ENCODE measurements at places on chromosomes 2 and 18.

DNA sequence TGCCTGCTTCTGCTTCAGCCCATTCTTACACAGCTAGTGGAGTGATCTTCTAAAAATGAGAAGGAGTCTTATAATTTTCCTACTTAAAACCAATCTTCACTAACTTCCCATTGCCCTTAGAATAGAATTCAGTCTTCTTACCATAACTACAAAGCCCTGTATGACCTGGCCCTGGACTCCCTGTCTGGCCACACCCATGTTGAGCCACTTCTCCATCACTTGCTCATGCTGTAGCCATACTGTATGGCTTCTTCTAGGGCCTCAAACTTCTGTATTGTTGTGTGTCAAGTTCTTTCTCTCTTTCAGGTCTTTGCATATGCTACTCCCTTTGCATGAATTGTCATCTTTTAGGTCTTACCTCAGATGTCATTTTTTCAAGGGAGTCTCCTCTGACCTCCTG lies 11.2 kb downstream of the DGUOK start:
- DNase-seq, result no peak

DNA sequence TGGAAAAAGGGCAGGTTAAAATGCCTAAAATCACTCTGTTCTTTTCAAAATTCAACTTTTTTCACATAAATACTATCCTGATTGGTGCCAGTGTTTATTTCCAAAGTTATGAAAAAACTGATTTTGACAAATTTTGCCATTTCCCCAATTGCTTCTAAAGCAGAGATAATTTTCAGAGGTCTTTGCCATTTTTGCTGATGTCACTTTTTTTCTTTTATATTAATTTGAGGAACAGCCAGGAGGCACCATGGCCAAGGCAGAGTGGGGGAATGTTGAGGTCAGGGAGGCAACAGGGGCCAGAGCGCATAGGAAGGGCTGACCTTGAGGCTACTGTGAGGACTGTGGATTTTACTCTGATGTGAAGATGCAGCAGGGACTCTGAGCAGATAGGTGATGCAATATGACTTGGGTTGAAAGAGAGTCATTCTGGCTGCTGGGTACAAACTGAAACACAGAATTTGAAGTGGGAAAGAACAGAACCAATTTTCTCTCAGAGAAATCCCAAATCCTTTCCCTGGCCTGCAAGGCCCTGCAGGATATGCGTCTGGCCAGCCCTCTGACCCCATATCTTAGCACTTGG lies 75.1 kb upstream of the LDAH start:
- no peak for DNase-seq

DNA sequence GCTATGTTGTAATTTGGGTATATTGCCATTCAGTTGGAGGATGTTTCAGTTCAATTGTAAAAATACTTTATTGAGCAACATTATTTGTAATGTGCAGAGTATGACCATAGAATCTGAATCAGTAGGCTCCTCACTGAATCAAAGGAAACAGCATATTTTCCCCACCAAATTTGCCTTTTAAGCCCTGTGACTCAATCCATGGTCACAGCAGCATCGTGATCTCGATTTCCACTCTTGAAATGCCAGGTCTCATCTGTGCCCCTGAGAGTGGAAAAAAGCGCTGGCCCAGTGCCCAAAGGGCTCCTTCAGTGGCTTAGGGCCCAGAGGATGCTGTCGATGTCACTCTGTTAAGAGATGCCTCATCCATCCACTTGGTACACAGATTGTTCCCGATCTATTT lies 57.5 kb downstream of the FHOD3 start:
- DNase-seq, result no peak

GRCh38 chr2:230439590-230439989 lies 23.6 kb downstream of the SP100 start:
- DNase-seq, result no peak

GRCh38 chr2:232569541-232569940 lies 19.1 kb downstream of the EIF4E2 start:
- no peak for DNase-seq

DNA sequence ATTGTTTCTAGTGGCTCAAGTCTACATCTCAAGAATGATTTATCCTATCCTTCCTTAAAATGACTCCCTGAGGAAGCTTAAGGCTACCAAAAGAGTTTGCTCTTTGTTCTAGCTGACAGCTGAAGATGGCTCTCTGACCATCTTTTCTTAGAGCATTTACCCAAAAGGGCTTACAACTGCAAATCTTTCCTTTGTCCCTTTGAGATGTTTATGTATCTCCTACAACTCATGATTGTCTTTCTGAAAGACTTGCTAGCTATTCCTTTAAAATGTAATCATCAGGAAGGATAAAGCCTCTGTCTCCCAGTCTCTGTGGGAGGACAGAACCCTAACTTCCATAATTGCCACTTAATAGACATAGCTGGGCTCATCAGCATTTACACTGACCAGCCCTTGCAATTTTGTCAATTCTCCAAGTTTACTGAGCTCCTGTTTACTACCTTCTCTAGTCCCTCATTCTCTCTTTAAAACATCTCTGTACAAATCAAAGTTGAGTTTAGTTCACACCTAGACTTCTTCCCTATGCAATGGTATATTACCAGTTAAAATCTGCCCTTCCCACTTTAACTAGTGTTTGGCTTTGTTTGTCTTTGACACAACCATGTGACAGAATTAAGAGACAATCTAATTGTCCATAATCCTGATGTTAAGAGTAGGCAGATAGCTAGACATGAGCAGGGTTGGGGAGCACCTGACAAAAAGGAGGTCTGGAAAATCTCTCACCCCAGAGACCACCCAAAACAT lies 188.2 kb downstream of the PTH2R start:
- DNase-seq, result no peak

- DNase-seq, result no peak
Measured at GRCh38 chr2:164899121-164899520, 56.2 kb downstream of the SLC38A11 start.

DNA sequence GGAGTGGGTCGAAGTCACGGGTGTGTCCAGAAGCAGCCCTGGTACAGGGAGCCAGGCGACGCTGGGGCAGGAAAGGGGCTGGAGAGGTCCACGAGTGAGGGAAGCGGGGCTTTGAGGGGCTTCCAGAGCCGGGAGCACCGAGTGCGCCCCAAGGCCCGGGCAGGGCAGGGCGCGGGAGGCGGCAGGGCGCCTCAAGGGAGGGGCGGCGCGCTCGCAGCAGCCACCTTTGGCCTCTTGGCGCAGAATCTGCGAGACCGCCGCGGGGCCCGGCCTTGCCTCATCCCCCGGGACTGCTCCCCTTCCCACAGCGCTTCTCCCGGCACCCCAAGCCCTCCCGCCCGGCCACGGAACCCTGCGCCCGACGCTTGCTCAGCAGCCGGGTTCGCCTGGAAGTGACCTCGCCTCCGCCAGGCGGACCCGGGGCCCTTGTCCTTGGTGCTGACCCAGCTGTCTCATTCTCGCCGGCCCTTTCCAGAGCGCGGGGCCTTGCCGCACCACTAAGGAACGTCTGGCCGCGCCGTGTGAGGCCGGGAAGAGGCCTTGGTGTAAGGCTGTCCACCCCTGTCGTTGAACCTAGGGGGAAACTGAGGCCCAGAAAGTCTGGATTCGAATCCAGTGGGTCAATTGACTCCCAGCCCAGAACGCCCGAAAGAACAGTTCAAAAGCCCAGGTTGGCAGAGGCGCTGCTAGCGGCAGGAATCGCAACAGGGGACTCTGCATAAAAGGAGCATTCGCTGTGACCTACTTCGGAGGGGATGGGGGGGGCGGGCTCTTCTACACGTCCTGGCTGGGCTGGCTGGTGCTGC lies 584 bp upstream of the DNER start:
- DNase-seq, result peak; percentile 37

DNA sequence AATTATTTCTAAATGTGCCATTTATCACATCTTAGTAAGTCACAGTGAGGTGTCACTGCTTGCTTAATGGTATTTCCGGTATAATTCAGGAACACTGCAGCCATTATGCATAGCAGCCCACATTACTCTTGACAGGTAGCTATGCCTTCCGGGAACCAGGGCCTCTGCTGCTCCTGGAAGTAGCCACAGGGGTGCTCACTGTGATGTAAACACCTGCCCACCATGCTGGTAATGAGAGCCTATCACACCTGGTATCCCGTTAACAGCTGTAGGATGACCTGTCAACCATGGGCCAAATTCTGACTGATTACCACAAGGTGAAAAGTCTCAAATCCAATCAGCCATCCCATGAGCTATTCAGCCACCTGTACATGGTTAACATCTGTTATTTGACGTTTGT lies 647.0 kb upstream of the NXPH2 start:
- DNase-seq, result no peak

DNA sequence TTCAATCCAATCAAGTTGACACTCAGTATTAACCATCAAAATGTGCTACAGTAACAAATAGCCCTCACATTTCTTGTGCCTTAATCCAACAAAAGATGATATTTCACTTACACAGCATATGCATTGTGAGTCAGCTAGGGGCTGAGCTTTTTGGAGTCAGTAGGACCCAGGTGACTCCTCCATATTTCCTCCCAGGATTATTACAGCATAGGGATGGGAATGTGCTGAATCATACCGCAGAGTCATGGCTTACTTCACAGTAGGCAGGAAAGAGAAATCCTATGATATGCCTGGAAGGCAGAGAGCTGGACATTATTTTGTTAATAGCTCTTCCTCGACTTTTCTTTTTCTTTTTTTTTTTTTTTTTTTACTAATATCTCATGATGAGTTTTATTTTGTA lies 153.3 kb downstream of the TMEM182 start:
- no peak for DNase-seq

GRCh38 chr2:130765464-130765863 lies 10.1 kb downstream of the AMER3 start:
- no peak for DNase-seq

- DNase-seq, result no peak
Measured at GRCh38 chr2:9018534-9018933, 15.1 kb upstream of the MBOAT2 start.

DNA sequence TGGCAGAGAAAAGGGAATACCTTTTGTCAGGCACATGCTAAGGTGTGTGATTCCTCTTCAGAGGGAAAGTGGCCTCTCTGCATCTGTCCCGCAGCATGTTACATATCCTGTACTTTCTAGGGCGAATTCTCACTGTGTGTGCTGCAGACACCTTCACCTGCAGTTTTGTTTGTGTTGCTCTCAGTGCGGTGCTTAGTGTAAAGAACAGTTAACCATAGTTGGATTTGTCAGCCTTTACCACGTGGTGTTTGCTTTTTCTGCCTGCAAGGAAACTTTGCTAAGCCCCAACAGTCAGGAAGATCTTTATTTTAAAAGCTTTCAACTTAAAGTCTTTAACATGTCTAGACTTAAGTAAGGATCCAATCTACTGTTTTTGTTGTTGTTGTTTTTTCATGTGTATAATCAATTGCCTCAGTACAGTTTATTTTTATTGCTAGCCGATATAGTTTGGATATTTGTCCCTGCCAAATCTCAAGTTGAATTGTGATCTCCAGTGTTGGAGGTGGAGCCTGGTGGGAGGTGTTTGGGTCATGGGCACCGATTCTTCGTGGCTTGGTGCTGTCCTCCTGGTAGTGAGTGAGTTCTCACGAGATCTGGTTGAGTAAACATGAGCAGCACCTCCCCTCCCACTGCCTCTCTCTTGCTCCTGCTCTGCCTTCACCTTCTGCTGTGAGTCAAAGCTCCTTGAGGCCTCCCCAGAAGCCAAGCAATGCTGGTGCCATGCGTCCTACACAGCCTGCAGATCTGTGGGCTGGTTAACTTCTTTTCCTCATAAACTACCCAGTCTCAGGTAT lies 90.6 kb downstream of the SNTG2 start:
- DNase-seq, result no peak

- no peak for DNase-seq
Measured at GRCh38 chr2:71813315-71813714, 334.3 kb downstream of the CYP26B1 start.

- no peak for DNase-seq
Measured at GRCh38 chr2:88574445-88574844, 52.8 kb downstream of the EIF2AK3 start.

DNA sequence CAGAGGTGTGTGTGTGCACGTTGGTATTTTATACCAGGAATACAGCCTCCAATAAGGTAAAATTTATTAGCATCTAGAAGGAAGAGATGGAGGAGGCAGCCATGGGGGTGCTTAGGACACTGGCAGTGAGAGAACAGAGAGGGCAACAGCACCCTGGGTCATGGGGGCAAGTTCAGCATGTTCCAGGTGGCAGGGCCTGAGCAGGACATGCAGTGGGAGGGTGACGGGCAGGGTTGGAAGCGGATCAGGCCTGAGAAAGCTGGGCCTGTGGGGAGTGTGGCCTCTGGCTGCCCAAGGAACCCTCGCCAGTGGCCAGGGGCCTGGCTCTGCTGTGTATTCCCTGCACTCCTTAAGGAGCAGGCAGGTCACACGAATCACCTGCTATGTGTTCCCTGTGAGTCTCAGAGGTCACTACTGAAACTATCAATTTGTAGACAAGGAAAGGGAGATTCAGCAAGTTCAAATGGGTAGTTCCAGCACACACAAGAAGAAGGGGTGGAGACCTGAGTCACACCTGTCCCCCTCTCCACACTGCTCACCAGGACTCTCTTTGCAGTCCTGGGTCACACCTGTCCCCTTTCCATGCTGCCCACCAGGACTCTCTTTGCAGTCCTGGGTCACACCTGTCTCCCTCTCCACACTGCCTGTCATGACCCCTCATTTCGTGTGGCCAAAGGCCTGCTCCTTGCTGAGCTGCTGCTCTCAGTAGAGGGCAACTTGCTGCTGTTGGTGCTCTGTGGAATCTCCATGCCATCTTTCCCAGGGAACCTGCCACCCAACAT lies 463.9 kb upstream of the HS6ST1 start:
- DNase-seq, result no peak

DNA sequence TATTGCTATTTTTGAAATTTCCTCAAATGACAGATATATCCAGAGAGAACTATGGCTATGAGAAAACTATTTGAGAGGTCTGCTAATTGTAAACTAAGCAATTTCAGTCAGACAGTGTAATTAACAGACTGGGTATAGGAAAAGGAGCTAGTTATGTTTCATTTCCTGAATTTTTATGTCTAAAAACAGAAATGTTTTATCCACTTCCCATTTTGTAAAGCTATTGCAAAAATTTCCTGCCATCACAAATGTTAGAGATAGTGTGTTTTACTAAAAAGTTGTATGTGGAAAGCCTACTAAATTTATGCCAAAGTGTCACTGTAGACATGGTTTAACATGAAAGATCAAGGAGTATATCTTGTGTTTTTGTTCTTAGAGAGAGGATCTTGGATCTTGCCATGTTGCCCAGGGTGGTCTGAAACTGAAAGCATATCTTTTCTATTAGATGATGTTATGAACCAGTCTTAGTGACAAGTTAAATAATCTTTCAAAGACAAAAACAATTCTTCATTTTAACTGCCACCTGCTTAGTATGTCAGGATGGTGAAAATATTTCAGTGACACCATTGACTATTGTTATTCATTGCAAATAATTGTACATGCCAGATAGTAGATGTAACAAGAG lies 40.5 kb upstream of the ITPRID2 start:
- no peak for DNase-seq

DNA sequence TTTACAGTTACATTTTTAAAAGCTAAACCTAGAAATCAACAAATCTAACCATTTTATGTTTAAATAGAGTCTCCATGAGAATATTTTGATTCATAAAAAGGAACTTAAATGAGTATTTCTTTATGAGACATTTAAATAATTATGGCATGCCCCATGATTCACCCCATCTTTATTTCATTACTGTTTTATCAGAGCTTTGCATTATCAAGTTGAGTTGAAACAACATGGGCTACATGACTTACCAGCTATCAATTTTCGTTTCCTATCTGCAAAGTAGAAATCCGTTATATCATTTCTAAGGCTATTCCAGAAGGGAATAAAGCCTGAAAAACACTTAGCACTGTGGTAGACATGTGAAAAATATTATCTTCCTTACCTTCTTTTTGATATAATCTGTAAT lies 161.5 kb downstream of the GALNT3 start:
- DNase-seq, result no peak
